ENCODE measurements at places on chromosomes 3 and 15.

DNA sequence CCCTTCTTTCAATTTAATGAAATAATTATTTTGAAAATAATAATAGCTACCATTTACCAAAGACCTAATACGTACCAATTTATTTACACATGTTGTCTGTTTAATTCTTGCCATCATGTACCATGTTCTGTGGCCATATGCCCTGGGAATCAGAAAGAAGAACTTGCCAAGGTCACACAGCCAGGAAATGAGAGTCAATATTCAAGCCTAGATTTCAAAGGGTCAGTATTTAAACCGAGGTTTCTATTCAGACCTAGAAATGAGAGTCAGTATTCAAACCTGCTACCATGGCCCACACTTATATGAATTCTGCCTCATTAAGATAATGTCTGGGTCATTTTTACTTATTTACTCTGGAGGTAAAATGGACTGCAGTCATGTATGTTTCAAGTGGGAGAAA lies 103.6 kb upstream of the TBL1XR1 start:
- no peak for DNase-seq

GRCh38 chr3:111035902-111036301 lies 35.7 kb upstream of the NECTIN3 start:
- no peak for DNase-seq

- DNase-seq, result no peak
Measured at GRCh38 chr3:64369390-64369789, 144.1 kb upstream of the PRICKLE2 start.

GRCh38 chr3:8385848-8386620 lies 115.6 kb upstream of the LMCD1 start:
- DNase-seq, result no peak

All from stimulated activated CD4-positive, alpha-beta T cell treated with anti-CD3 and anti-CD28 coated beads, Interleukin-2, amount 100 ng/mL, for 4 hours (primary cell).